ENCODE measurements at places on chromosomes 16 and 17.

GRCh38 chr17:44198721-44199552 lies 747 bp downstream of the ATXN7L3 start:
- DNase-seq = peak; percentile 35

DNA sequence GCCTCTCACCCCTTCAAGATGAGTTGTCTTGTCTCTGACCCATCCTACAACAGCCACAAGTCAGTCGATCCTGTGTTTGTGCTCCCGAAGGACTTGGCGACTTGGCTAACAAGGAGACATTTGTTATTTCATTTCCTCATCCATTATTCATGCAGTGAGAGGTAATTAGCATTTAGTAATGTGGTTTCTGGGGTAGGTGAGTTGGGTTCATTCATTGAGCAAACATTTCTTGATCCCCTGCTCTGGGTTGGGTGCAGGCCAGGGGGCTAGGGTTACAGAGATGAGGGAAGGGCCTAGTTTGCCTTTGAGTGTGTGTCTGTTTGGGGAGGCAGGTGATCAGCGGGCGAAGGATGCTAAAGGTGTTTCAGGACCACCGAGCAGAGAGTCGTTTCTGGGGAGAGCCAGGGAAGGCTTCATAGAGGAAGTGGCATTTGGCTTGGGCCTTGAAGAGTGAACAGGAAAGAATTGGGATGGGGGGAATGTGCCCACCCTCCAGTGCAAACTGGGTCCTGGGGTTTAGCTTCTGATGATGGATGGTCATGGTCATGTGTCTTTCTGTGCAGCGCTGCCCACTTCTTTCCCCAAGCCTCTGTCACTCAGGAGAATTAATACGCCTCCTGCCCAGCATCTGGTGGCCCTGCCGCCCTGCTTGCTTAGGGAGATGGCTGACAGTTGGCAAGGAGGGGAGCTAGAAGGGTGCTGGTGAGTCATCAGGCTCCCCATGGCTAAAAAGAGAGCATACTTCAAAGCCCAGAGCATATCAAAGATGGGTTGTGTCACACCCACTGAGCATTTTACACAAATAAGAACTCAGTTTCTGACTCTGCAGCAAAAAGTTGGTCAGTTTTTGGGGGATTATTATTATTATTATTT lies 38.5 kb downstream of the MSI2 start:
- peak; percentile 35 for DNase-seq

DNA sequence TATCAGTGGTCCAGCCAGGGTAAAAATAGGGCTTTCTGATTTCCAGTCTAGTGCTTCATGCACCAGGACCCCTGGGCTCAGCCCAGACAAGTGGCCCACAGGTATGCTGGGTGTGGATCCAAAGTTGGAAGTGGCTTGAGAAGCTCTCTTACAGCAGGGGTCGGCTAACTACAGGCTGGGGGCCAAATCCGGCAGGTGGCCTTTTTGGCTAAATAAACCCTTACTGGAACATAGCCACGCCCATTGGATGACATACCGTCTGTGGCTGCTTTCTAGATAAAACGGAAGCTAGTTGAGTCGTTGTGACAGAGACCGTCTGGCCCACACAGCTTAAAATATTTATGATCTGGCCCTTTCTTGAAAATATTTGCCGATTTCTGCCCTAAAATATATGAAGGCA lies 119.0 kb upstream of the CDC42EP4 start:
- DNase-seq = no peak

DNA sequence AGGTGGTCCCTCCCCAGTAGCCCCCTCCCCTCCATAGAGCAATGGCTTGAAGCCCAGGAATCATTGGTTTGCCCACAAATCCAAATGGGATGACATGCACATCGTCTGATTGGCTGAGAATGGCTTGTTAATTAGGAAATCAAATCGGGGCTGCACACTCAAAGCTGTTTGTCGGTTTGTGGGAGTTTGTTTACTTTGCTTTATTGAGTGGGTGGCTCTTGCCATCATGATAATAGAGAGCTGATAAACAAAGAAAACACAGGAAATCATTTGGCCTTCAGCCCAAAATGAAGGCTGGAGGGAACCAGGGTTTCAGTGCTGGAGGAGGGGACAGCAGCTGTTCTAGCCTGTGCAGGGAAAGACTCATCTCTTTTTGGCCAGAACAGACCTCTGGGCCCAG lies 316.3 kb downstream of the CBLN1 start:
- DNase-seq = no peak

DNA sequence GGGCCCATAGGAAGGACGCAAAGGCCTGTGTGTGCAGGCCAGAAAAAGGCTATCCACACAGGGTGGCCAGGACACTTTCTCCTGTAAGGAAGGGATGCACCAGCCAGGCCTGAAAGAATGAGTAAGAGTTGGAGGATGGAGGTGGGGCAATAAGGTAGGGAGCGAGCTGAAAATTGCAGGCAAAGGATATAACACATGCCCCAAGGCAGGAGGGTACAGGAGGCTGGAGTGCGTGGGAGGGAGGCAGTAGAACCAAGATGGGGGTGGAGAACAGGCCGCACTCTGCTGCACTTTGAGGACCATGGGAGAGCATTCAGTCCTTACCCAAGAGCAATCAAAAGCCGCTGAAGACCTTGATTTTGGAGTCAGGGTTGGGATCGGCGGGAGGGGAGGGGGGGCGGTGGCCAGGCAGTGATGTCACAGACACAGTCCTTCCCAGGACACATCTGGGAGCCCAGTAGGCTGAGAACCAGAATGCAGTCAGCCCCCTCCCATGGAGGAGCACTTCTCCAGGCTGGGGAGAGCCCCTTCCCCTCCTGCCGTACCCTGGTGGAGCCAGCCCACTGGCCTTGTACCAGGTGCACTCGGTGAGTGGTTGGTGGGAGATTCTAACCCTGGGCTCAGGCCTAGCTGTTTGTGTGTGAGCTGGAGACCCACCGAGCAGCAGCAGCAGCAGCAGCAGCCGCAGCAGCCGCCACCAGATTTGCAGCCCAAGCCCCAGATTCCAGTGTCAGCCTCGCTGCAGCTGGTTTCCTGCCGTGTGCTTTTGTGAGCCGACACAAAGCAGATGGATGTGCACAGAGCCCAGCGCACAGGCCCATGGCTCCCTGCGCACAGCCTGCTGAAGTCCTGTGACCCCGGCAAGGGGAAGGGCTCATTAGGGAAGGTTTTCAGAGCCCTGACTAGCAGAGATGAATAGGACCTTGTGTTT lies 17.5 kb downstream of the ANKRD40 start:
- DNase-seq = no peak

- DNase-seq = peak; percentile 57
Observed at GRCh38 chr17:59105852-59106462, 723 bp downstream of the TRIM37 start.

GRCh38 chr17:3983606-3984484 lies 19.6 kb upstream of the ATP2A3 start:
- DNase-seq = no peak

GRCh38 chr16:67961551-67961957 lies 6.9 kb downstream of the SLC12A4 start:
- no peak for DNase-seq

DNA sequence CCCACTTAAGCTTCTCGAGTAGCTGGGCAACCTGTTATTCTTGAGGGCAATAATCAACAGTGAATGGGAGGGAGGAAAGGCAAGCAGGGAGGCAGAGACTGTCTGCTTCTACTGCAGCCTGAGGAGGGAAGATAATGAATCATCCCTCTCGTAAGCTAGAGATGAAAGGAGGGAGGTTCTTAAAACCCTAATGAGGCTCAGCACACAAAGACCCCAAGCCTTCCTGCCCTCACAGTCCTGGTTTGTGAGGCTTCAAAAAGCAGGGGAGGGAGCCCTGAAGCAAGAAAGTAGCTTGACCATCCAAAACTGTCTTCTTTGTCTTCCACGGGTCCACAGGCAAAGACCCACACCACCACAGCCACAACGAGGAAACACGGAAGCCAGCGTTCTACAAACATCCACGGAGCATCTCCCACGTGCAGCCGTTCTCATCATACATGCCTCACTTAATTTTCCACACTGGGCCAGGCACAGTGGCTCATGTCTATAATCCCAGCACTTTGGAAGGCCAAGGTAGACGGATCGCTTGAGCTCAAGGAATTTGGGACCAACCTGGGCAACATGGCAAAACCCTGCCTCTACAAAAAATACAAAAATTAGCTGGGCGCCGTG lies 1.8 kb downstream of the PIK3R5 start:
- no peak for DNase-seq

DNA sequence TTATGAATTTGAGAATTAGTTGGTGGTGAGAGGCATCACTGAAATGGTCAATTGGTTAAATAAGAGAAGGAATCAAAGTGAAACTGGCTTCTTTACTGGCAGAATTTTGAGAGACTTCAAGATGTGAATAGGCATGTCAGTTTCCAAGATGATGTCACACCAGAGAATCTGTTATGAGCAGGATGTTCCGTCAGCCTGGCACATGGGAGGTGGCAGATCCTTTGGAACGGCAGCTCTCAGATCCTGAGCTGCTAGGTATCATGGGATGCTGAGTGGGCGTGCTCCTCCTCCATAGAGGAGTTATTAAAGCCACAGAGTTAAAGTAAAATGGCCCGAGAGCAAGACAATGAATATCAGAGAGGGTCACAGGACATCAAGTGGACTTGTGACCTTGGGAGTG lies 444.3 kb upstream of the HSBP1 start:
- DNase-seq = no peak

Data from activated gamma-delta T cell treated with anti-CD3 and anti-CD28 coated beads, Interleukin-2, amount 50 U/mL, for 16 hours (primary cell).